Stimulated activated CD4-positive, alpha-beta T cell treated with anti-CD3 and anti-CD28 coated beads, TNF-alpha, amount 100 ng/mL, for 48 hours (primary cell): ENCODE measurements at places on chromosomes 6 and 20.

GRCh38 chr6:46128476-46128875 is 1.3 kb upstream of the ENPP4 start:
- DNase-seq, result no peak

- DNase-seq, result no peak
Observed at GRCh38 chr6:14202947-14203346, 85.4 kb downstream of the CD83 start.

DNA sequence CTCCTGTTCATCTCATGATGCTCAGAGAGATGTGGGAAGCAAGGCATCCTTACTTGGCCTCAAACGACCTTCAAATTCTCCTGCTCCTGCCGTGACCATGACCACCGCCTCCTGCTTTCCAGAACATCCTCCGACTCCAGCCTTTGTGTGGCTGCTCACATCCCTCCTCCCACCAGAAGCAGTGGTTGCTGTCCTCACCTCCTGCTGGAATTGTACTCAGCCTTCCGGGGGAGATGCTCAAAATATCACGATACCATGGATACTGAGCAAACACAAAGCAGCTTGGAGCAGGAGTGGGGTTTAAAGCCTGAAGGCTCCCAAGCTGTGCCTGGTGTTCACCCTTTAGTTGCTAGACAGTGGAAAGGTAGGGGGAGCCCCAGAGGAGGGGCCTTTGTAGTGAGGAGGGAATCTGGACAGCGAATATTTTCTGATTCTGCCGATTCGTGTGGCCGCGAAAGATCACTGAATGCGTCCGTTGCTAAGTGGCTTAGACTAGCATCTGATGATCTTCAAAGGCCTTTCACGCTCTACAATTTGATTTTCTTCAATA is 9.3 kb upstream of the DUSP22 start:
- DNase-seq, result no peak

GRCh38 chr6:148342350-148343046 is at the start of gene SASH1:
Gene SASH1 (plus strand): TSS chr6:148342838. CDS start chr6:148343068, 230 bp downstream.
- DNase-seq, result no peak

GRCh38 chr6:15911753-15912504 is 217.0 kb upstream of the MYLIP start:
- peak; percentile 48 for DNase-seq
